ENCODE measurements at places on chromosomes 2 and 18.

DNA sequence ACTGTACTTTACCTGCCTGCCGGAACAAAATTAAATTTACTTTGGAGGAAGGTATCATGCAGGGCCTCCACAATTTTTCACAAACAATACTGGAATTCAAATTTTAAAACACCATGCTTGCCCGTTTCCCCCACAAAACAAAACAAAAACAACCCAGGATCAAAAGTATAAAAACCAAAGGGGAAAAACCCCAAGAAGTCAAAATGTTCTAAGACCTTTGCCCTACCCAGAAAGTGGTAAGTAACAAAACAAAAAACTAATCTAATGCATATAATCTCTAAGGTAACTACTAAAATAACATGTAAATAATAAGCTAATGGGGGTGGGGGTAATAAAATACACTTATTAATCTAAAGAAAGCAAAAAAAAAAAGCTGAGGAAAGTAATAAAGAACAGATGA lies 60.5 kb downstream of the CUL3 start:
- DNase-seq, result no peak

DNA sequence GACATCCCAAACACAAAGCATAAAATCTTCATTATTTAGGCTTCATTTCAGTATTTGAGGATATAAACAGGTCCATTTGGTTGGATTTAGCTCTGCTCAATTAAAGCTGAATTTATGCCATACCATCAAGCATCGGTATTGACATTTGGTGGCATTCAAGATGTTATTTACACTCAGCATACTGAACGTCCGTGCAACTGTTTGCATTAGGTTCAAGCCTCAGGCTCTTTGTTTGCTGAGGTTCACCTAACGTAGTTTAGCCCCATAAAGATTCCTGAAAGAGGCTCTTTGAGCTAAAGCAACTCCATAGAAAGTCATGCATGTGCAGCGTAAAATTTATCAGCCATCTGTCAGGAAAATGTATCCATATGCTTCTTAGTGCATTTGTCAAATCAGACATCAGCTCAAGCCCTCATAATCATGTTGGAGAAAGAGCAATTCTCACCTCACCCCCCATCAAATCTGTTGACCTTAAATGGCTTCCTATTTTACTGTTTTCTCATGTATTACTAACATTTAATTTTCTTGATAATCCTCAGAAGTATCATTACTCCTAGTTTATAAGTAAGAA lies 366.9 kb downstream of the EPHA4 start:
- no peak for DNase-seq

DNA sequence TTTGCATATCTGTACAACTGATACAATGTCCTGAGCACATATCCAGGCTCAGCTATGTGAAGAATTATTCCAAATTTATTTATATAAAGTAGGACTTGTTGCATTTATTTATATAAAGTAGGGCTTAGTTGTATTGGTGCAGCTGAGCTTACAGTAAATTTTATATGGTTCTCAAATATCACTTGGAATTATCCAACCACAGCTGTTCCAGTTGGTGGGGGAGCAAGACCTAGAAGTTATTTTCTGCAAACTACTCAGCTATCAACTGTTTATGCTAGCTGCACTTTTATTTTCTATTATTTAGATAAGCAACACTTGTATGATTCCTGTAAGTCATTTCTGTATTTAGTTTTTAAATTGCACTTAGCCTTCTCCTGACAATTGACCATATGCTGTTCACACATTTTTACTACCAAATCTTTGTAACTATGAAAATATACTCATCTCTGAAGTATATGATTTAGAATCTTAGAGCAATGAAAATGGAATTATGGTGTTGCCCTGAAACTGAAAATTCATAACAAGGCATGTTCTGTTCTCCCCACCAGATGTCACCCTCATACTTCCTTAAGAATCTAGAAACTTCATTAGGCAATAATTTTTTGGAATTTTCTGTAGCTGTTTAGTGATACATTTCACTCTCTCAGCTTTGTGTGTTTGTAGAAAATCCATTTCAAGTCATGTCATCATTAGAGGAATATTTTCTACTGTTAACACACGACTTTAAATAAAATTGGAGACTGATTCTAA lies 157.0 kb upstream of the CBLN2 start:
- peak; percentile 32 for DNase-seq

DNA sequence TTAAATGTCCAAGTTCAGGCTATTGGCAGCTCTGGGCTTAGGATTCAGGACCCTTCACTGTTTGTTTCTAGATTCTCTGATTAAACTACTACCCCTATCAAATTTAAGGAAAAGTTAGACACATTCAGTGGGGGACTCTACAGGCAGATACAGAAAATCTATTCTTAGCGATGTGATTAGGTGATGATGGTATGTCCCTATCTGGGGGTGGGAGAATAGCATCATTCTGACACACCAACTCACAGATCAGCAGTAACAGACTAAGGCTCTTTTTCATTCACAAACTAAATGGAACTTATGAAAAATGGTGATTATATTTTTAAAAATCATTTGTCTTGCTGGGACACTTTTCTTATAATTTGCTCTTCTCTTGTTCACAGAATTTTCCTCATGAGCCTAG lies 232.9 kb upstream of the CDH2 start:
- DNase-seq, result no peak

GRCh38 chr2:81551040-81551634 lies 1246.6 kb upstream of the LRRTM1 start:
- DNase-seq, result no peak

GRCh38 chr2:72945450-72946019 lies 28.2 kb downstream of the EMX1 start:
- DNase-seq, result no peak

DNA sequence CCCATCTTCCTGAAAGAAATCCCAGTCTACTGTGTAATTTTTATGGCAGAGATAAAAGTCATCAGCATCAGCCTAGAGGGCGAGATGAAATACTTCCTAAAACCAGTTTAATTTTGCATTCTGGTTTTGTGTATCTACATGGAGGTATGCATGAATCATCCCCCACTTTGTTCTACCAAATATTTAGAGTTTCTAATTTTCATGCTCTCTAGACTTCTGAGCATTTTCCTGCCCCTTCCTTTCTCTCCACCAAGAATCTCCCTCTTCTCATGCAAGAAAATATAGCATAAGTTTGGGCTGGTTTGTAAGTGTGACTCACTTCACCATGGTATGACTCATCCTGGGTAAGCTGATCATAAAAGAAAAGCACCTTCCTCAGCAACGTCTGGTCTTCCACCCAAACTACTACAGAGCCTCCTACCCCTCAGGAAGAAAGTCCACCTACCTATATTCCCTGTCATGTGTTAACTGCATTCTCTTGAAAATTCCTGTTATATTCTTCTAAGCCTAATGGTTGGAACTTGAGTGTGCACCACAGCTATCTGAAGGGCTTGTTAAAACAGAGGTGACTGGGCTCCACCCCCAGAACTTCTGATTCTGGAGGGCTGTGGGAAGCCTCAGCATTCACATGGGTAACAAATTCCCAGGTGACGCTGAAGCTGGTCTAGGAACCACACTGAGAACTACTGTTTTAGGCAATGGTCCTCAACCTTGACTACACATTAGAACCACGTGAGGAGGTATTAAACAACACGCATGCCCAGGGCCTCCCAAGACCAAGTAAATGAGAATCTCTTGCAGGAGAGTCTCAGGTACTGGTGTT lies 37.4 kb upstream of the RAPGEF4 start:
- no peak for DNase-seq

DNA sequence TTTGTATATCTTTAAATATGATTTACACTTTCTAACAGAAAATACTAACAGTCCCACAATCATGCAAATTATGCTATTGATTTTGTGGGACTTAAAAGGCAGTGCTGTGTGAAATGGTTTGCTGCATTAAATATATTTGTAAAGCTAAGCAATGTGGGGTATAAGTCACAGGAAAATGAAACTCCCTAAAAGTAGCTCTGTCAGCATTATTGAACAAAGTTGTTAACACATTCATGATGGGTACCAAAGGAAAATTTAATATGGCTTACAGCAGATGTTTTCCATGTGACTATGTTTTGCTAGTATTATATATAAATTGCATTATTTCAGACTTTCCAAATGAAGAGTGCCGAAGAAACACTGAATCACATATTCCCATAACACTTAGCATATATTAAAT lies 1450.0 kb downstream of the LRP1B start:
- DNase-seq, result no peak

GRCh38 chr2:45879406-45879805 lies 227.9 kb downstream of the PRKCE start:
- no peak for DNase-seq

DNA sequence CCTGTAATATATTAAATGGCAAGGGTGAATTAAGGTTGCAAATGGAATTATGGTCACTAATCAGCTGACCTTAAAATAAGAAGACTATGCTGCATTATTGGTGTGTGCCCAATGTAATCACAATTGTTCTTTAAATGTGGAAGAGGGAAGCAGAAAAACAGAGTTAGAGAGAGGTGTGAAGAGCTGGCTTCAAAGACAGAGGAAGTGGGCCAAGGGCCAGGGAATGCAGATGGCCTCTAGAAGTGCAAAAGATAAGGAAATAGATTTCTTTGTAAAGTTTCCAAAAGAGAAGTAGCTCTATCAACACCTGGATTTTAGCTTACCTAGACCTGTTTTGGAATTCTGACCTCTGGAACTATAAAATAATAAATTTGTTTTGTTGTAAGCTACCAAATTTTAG lies 276.0 kb downstream of the LRRTM1 start:
- DNase-seq, result no peak

GRCh38 chr2:26873286-26873983 lies 25.5 kb downstream of the DPYSL5 start:
- DNase-seq, result no peak

GRCh38 chr2:48283586-48284269 lies 246.2 kb upstream of the STON1 start:
- DNase-seq, result no peak

DNA sequence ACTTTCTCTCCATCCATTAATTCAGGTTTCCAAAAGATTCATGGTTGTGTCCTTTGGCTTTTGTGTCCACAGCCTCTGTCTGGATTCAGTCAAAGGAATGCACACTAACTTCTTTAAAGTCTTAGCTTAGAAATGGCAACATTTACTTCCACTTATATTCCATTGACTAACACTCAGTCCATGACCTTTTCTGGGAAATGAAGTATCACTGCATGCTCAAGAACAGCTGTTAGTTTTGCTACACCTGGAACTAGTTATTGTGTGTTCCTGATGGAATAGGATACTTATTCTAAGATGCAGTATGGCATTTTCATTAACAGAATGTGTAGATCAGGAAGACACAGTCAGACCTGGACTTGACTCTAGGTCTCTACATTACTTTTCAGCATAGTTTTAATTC lies 88.8 kb downstream of the KYNU start:
- no peak for DNase-seq

DNA sequence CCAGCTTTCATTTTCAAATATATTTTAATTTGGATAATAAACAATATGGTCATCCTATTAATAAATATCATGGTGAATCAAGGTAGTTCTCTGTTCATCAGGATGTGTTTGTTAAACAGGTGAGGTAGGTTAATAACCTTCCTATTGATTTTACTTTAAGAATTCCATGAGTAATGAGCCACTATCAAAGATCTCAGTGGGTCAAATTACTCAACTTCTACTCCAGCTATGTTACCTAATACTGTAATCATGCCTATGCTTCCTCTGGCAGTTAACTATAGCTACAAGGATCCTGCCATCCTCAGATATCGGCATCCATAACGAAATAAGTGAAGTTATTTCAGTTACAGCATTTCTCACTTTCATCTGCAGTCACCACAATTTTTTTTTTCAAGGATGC lies 289.6 kb upstream of the SLC8A1 start:
- no peak for DNase-seq

- DNase-seq, result peak; percentile 26
Observed at GRCh38 chr2:25168256-25169072, at the start of gene POMC. Gene POMC (minus strand): TSS chr2:25168580. CDS start chr2:25164772, 3,808 bp downstream.

DNA sequence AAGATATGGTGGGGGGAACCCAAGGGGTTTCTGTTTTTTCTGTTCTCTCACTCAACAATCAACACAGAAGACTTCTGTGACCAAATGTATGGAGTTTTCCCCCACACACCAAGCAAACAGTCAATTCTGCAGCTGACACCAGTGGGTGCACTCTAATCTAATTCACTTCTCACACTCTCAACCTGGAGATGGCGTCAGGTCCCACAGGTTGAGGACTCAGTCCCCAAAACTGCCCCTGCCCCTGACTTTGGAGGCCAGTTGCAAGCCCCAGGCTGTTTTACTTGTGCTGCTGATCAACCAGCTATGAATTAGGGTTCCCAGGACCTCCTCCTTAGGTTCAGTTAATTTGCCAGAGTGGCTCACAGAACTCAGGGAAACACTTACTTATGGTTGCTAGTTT lies 6.2 kb downstream of the RNU2-63P start:
- no peak for DNase-seq

DNA sequence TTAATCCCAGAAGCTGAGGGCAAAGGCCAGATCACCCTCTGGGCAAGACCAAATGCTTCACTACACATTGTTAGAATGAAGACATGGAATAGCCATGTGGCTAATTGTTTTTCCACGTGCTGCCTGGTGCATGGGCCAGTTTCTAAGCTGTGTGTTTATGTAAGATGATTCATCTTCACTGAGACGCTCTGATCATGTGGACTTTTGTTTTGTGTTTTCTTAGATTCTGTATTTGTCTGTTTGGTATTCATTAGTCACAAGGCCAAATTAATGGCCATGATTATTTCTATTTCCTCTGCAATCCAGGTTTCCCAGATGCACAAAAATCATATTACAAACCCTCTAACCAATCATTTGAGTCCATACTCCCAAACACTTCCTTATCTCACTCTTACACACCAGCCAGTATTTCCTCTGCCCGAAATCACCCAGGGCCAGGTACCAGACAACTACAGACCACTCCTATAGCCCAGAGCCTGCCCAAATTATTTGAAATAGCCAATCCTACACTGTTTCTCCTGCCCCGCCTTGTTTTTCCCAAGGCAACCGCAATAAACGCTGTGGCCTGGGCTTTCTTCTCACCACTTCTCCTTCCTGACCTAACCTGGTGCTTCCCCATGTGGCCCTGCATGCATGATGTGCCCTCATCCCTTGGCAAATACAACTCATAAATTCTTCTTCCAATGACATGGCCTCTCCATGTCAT lies 94.2 kb upstream of the SP3 start:
- DNase-seq, result no peak
